ENCODE measurements at places on chromosomes 13 and 19.
A peak's percentile ranks its signal among the peaks of the same experiment; 100 is the strongest.

DNA sequence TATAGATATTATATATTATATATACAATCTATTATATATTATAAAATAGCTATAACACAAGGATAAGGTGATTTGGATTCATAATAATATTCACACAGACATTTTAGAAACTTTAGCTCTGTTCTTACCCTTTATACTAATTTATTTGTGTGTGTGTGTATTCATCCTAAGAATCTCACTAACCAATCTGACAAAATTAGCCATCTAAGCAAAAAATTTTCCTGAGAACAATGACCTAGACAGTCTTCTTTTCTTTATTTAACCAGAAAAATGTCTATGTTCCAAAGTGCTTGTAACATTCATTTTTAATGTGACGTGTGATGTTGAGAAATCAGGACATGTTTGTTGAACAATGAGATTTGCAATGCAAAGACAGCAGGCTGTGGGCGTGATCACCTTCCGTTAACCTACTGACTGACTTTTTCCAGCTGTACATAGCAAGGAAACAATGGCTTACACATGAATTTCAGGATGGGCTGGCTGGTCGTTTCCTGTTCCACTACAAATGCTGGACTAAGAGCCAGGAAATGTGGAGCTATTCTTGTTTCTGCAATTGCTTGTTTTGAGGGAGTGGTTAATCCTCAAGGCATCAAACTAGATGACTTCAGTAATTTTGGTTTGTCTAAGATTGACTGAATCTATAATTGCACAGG, 634.6 kb upstream of the ARGLU1 start:
- DNase-seq: no peak

GRCh38 chr19:1747285-1748114, 5.8 kb upstream of the ONECUT3 start:
- peak; percentile 30 for DNase-seq

DNA sequence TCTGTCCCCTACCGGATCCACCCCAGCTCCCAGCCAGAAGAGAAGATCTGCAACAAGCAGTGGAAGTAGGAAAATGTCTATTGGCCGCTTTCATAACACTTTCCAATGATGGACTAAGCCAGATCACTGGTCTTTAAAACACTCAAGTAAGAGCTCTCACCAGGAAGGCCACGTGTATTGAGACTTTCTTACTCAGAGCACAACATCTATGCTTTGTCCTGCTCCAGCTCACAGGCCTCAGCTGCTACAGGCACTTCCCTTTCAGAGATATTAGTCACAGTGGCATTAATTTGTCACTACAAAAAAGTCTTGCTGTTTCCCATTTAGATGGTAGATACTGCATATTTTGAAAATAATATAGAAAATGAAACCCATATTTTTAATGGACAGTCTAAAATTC, 164.2 kb downstream of the ABCC4 start:
- DNase-seq: no peak

- DNase-seq: no peak
Observed at GRCh38 chr13:106573284-106573846, 5.4 kb upstream of the ARGLU1 start.

DNA sequence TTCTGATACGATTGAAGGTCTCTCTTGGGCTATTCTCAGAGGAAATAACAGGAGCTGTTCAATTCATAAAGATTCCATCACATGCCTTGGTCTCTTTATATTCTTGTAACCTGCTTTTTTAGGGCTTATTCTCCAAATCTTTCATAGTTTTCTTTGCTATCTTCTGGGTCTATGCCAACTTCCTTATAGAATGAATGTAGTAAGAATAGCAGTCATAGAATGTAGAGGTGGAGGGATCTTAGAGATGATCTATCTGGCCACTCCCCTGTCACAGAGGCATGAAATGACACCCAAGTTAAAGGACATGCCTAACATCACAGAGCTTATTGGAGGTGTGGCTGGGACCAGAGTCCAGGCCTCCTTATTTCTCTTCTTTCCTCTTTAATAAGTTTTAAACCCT, 13.2 kb downstream of the LCP1 start:
- no peak for DNase-seq

DNA sequence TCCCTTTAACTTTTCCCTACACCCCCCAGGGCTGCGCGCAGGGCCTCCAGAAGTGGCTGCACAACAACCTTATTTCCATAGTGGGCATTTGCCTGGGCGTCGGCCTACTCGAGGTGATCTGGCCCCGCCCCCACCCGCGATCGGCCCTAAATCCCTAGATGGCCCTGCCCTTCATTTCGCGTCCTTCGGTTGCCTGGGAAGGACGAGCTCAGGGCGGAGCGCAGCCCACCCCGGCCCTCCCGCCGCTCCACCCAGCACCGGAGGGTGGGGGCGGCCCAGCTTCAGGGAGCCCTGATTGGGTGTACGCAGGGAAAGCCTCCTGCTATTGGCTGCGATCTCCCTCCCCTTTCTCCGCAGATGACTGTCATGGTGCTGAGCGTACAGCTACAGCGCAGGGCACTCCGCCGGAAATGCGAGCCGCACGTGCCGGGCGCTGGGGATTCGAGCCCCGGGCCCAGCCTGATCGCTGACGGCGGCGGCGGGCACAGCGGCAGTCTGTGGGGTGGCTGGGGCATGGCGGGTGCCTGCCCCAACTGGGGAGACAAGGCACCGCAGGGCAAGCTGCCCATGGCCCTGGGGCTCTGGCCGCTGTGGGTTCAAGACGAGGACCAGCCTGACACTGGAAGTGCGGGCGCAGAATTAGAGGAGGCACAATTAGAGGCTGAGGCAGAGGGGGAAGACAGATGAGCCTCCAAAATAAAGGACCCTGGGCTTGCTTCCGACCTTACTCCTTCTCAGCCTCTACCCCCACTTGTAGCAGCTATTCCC, 4.3 kb downstream of the CD37 start:
- peak; percentile 79 for DNase-seq

- DNase-seq: no peak
Observed at GRCh38 chr13:93356469-93356868, 129.9 kb downstream of the GPC6 start.

- DNase-seq: no peak
Observed at GRCh38 chr19:45973553-45974338, at the start of gene NOVA2. TSS of gene NOVA2 (minus strand) at chr19:45973865. CDS start at chr19:45973351, 514 bp downstream.

DNA sequence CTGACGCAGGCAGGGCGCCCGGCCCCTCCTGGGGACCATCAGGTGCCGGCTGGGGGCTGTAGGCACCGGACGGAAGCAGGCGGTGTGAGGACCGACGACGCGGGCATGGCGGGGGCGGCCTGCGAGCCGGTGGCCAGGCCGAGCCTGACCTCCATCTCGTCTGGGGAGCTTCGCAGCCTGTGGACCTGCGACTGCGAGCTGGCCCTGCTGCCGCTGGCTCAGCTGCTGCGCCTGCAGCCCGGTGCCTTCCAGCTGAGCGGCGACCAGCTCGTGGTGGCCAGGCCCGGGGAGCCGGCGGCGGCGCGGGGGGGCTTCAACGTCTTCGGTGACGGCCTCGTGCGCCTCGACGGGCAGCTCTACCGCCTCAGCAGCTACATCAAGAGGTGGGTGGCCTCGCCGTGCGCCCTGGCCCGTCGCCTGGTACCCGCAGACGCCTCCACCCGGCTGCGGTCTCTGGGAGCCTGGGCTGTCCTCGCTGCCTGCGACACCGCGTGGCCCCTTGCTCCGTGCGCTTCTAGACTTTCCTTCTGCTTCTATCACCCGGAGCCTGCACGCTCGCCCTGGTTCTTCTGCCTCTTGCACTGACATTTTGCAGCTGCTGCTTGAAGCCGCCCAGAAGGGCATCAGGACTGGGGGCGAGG, 460 bp downstream of the MEDAG start:
- DNase-seq: no peak

- no peak for DNase-seq
Observed at GRCh38 chr13:28047757-28048388, 52.5 kb downstream of the FLT3 start.

- peak; percentile 81 for DNase-seq
Observed at GRCh38 chr19:4744451-4745174, 21.0 kb upstream of the DPP9 start.

GRCh38 chr19:57905258-57905657, 11.1 kb downstream of the ZNF417 start:
- no peak for DNase-seq

- DNase-seq: no peak
Observed at GRCh38 chr13:27968316-27969081, 616 bp downstream of the CDX2 start.

GRCh38 chr13:93435651-93436050, 209.0 kb downstream of the GPC6 start:
- no peak for DNase-seq

- DNase-seq: no peak
Observed at GRCh38 chr13:24083141-24083540, 77.4 kb upstream of the SPATA13 start.

GRCh38 chr13:98834254-98834960, 81.9 kb upstream of the SLC15A1 start:
- no peak for DNase-seq

GRCh38 chr13:20475927-20476691, 49.5 kb downstream of the CRYL1 start:
- DNase-seq: no peak

DNA sequence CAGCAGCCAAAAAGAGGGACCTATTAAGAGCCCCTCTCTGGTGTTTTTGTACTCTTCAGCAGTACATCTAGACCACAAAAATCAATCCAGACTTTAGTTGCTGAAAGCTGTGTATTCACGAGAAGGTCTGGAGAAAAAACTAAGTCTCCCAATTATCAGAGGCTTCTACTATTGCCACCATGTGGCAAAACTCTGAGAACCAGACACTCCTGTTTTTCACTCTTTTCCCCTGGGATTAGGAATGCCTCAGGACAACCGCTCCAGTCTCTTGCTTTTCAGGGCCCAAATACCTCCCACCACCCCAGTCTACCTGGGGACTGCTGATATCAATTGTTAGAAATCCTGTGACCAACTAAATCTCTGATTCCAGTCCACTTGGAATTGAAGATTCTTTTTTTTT, 30.1 kb upstream of the OBI1 start:
- DNase-seq: no peak

DNA sequence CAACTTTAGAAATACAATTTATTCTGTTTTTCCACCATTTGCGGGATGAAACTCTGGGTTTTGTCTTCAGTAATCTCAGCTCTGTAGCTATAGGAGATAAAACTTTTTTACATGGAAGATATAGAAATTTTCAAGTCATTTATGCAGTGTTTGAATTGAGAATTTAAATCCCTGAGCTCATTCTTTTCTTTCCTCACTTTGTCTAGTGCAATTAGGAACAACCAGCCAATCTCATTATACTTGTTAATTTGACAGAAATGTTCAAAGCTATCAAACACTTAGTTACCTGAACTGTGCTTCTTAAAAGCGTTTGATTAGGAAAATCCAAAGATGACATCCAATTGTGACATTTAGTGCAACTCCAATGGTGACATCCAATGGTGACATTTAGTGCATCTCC, 1014.3 kb downstream of the SLITRK5 start:
- DNase-seq: no peak

- no peak for DNase-seq
Observed at GRCh38 chr13:113806104-113806471, 47.1 kb downstream of the TMEM255B start.

DNA sequence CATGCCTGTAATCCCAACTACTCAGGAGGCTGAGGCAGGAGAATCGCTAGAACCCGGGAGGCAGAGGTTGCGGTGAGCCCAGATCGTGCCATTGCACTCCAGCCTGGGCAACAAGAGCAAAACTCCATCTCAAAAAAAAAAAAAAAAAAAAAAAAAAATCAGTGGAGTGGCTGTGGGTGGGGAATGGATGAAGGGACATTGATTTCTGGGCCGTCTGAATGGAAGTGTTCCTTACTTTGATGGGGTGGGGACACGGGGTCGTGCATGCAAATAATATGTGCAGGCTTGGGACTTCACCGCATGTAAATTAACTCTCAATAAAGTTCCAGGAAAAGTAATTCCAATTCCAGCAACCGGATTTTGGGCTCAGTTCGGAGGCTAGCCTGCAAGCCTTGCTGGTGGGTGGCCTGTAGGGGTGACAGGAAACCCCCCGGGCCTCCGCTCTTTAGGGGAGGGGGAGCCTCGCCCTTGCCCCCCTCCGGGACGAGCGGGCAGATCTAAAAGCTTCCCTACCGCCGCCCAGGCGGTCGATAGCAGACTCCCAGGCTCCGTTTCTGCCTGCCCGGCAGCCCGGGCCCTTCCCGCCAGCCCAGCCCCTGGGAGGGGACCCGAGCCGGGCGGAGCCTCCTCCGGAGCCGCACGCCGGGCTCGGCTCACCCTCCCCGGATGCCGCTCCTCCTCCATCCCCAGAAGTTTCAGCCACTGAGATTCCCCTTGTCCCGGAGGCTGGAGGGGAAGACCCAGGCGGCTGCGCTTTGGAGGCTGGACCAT, 48.0 kb upstream of the ADGRE5 start:
- no peak for DNase-seq

DNA sequence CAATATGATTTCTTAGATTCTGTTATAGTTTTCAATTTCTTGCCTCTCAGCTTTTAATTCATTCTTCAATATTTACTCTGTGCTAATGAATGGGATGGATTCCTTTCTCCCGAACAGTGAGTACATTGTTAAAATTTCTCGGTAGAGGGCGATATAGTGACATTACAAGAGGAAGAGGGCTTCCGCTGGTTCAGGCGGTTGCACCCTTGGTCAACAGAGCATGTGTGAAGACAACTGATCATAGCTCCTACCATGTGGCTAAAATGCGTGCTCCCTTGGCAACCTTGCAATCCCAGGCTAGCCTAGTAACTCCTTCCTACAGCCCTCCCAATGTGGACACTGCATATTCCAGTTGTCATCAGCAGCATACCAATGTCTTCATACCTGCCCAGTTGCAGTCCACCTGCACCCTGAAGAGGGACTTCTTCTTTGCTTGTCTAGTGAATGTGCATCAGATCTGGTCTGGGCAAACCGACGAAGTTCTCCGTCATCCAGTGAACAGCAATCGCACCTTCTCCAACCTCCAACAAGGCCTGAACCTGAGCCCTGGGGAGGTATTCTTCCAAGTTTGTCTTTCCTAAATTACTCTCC, 653.0 kb upstream of the GPC6 start:
- no peak for DNase-seq

DNA sequence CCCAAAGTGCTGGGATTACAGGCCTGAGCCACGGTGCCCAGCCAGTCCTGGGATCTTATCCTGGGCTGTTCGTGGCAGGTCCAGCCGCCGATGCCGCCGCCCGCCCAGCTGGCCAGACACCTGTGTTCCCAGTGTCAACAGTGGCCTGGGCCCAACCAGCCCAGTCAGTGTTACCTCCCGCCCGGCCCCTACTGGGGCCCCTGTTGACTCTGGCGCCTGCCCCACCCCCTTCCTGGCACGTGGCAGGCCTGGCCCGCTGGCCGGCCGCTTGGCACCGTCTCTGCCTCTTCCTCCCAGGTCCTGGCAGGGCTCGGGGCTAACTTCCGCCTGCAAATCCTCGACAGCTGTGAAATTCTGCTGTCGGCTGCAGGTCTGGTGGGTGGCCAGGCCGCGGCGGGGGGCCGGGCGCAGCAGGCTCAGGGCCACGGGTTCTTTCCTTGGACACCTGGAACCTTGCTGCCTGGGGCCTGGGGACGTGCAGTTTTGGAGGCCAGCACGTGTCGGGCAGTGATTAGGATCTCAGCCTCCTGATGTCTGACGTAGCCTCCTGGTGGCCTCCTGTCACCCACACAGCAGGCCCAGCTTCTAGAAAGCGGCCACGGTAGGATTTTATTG, 9.1 kb downstream of the ARID3A start:
- peak; percentile 51 for DNase-seq

Data from retinal pigment epithelial cell (primary cell).